ENCODE measurements at places on chromosomes 5 and 9.
A peak's percentile ranks its signal among the peaks of the same experiment; 100 is the strongest.

- DNase-seq, result no peak
Measured at GRCh38 chr9:95819636-95820035, 55.9 kb upstream of the ERCC6L2 start.

GRCh38 chr9:16262477-16263261 lies 607.8 kb downstream of the BNC2 start:
- DNase-seq, result no peak

DNA sequence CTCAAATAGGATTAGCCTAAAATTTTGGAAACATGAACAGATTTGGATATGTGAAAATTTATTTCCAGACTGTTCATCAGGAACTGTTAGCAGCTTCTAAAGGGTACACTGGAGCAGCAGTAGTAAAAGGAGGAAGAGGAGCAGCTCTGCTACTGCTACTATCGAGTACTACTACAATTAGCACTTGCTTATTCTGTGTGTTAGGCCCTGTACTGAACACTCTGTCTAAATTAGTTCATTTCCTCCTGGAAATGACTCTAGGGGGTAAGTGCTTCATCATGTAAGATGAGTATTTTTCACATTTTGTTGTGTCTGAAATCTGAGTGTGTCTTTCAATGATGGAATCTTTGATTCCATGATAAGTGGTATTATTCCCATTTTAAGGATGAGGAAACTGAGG lies 9.8 kb downstream of the CD274 start:
- no peak for DNase-seq

DNA sequence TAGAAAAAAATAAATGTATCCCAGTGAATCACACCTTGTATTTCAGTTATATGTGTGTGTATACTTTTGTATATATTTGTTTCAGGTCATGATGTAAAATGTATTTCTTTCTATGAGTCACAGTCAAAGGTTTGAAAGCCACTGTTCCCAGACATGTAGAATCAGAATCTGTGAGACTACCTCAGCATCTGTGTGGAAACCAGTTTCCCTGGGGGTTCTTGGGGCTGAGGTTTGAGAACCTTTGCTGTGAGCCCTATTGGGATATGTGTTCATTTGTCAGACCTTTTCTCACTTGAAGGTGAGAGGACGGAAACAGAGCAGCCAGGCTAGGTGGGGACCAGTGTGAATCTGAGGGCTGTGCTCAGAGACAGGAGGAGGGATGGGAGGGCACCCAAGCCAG lies 78.7 kb upstream of the SAP30L start:
- DNase-seq, result no peak

DNA sequence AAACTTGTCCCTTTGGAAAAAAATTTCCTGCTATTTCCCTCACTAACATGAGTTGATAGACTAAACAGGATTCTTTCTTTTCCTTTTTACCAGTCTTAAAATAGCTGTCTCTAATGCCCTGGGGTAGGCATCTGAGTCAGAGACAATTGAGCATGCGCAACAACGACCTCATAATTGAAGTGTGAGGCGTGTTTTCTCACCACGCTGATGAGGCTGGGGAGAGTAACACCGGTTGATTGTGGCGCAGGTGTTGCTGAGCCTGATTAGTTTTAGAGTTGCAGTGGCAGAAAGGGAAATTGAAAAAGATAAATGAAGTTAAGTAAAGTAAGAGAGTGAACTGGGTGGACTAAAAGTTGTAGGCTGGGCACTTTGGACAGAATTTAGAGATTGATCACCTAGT lies 213.7 kb downstream of the TLR4 start:
- no peak for DNase-seq

- no peak for DNase-seq
Measured at GRCh38 chr5:143355710-143356109, 47.8 kb downstream of the NR3C1 start.

DNA sequence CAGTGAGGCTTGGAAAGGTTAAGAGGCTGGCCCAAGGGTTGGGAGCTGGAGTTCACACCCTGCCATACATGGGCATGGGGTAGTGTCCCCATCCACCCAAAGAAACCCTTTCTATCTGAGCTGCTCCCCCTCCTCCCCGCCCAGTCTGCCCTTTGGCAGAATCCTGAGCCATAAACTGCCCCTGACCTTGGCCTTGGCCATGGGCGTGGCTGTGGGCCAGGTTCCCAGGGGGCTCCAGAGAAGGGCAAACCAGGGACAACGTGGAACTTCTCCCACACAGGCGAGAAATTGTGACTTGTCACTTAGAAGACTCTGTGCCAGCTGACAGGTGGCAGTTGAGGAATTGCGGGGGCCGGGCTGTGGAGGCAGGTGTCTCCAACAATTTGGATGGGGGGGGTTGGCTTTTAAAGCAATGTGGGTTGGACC lies 4.8 kb downstream of the FAM78A start:
- no peak for DNase-seq

- no peak for DNase-seq
Measured at GRCh38 chr5:168228668-168229067, 62.8 kb upstream of the WWC1 start.

- no peak for DNase-seq
Measured at GRCh38 chr5:58064801-58065200, 395.1 kb downstream of the PLK2 start.

DNA sequence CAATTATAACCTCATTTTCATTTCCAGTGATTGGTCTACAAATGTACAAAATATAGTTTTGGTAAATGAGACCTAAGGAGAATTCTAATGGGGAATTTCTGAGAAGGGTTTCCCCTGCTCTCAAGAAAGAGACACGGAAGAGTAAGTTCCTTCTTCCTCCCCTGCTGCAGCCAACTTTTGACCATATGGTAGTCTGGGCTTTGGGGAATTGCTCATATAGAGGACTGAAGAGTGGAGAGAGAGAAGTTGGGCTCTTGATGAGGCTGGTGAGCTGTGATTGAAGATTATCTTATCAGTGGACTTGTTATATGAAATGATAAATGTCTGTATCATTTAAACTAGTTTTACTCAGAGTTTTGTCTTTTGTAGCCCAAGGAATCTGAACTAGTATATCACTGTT lies 4.3 kb upstream of the LNPEP start:
- DNase-seq, result no peak

GRCh38 chr5:18032744-18033143 lies 398.5 kb downstream of the TAF11L14 start:
- DNase-seq, result no peak

DNA sequence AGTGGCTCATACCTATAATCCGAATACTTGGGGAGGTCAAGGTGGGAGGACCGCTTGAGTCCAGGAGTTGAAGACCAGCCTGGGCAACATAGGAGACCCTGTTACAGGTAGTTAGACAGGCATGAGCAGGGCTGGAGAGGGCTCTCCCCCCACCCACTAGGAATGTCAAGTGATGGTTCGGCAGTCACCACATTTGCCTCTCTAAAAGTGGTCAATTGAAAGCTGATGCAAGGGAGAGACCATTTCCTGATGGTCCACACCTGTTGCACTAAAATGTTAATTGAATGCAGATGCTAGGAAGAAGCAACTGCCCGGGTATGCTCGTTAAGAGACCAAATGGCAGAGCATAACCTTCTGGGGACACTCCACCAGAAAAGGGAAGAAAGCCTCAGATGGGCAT lies 82.7 kb downstream of the SFXN1 start:
- no peak for DNase-seq

- peak; percentile 66 for DNase-seq
Measured at GRCh38 chr5:170302653-170303501, 5.3 kb upstream of the LCP2 start.

- no peak for DNase-seq
Measured at GRCh38 chr9:93086447-93087224, 9.4 kb upstream of the CARD19 start.

- no peak for DNase-seq
Measured at GRCh38 chr5:111234125-111234524, 9.9 kb downstream of the CAMK4 start.

- no peak for DNase-seq
Measured at GRCh38 chr5:143143973-143144372, 259.5 kb downstream of the NR3C1 start.

DNA sequence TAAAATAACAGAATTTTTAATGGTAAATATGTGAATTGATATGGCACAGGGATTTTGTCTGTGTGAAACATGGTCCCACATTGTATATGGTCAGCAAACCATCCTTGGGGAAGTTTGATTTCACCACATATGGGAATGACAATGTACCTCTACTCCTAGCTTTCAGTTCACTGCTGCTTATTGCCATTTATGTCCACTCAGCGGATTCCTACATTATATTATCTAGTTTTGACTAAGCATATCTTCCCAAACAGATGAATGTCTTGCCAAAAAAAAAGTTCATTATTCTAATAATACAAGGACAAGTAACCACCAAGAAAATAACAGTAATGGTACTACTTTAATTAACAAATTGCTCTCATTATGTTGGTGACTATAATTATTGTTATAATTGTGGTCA lies 1521.6 kb downstream of the MAT2B start:
- no peak for DNase-seq

GRCh38 chr9:81890104-81890503 lies 38.1 kb upstream of the SPATA31D4 start:
- no peak for DNase-seq

DNA sequence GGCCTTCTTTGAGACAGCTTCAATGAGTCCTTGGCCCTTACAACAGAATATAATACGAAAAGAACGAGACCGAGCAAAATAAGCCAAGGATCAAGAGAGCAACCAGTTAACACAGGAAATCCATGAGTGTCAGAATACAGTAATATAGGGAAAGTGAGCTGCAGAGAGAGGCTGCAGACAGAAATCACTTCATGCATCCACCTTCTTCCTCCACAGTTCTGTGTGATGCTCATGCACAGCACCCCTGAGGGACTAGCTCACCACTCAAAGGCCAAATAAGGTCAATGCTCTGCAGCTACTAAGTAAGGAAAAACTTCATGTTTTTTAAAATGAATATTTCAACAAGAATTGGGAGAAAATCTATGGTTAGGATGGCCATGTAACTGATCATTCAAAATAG lies 257.1 kb downstream of the MCTP1 start:
- DNase-seq, result no peak

- DNase-seq, result no peak
Measured at GRCh38 chr5:158816011-158816696, 283.6 kb downstream of the EBF1 start.

DNA sequence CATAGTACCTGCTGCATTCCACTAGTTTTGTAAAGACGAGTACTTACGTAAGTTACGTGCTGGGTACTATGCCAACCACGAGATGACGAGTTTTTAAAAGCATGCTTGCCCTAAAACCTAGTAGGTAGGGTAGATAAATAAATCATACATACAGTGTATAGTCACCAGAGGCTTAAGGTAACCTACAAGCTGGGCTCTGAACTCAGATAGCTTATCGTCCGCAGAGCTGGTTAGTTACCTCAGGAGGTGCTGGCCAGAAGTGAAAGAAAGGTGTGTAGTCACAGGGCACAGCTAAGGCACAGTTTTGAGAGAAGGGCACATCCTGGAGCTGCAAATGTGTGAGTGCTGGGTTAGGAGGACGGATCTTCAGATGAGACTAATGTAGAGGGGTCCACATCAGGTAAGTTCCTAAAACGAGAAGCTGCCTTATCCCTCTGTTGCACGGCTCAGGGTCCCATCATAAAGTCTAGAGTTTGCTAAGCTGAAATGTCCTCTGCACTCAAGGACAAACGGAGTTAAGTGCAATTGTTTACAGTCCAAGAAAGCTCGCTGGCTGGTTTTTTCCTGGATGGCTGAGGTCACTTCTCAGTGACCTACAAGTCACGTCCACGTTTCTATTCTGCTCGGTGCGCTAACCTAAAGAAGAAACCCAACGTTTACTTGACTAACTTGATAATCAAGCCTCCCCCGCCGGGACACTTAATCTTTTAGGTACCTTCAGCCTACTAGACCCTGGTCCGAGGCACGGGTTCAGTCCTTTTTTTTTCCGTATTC lies 1.1 kb upstream of the SNX24 start:
- peak; percentile 7 for DNase-seq

GRCh38 chr5:15249152-15249551 lies 250.8 kb upstream of the FBXL7 start:
- DNase-seq, result no peak

- DNase-seq, result no peak
Measured at GRCh38 chr5:178677429-178677828, 50.6 kb upstream of the CLK4 start.

- no peak for DNase-seq
Measured at GRCh38 chr5:81393783-81394718, at the start of gene ACOT12. TSS of gene ACOT12 (minus strand) at chr5:81394134. CDS start at chr5:81394114, 20 bp downstream.

- no peak for DNase-seq
Measured at GRCh38 chr5:180099733-180100611, 28.4 kb upstream of the RNF130 start.

GRCh38 chr5:83364312-83365299 lies 106.9 kb upstream of the VCAN start:
- no peak for DNase-seq

GRCh38 chr5:53179691-53180090 lies 70.1 kb upstream of the MOCS2 start:
- no peak for DNase-seq

GRCh38 chr5:170107674-170108073 lies 2.0 kb downstream of the FOXI1 start:
- no peak for DNase-seq

- no peak for DNase-seq
Measured at GRCh38 chr5:133877351-133878235, 90.8 kb downstream of the C5orf15 start.

All from immature natural killer cell (primary cell).